ENCODE measurements at places on chromosomes 1 and 21.

DNA sequence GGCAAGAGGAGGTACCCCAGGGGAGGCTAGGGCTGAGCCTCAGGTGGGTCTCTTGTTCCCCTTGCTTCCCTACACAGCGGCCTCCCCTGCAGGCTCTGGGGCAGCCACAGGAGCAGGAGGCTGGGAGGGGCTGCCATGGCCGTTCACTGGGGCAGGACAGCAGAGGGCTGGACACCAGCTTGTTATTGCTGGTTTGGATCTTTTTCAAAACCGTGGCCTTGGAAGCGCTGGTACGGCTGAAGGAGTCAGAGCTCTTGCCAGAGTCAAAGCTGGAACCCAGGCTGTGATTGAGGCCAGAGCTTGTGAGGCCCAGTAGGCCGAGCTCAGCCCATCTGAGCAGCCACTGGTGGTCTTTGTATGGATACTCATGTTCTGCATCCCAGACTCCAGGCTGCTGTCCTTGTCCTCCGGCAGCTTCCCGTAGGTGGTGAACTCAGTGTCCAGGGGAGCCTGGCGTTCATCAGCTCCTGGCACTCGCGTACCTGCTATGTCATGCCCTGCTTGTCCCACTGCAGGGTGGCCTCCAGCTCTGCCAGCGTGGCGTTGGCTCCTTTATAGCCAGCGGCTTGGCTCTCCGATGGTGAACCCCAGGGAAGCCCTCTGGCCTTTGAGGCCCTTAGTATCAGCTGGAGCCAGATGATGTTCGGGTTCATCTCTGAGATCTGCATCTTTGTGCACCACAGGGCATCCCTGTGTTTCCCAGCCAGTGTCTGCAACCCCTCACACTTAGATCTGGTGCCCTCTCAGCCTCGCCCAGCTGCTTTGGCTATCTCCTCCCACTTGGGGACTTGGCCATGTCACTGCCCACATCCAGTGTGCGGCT is 40.3 kb upstream of the THEM4 start:
- no peak for DNase-seq

GRCh38 chr1:17404820-17405219 is 32.8 kb downstream of the PADI6 start:
- no peak for DNase-seq

GRCh38 chr1:178192686-178193085 is 98.8 kb downstream of the RASAL2 start:
- no peak for DNase-seq

GRCh38 chr1:57824535-57824934 is 400.7 kb upstream of the DAB1 start:
- no peak for DNase-seq

GRCh38 chr1:207093944-207094343 is 5.3 kb downstream of the C4BPB start:
- DNase-seq, result no peak

DNA sequence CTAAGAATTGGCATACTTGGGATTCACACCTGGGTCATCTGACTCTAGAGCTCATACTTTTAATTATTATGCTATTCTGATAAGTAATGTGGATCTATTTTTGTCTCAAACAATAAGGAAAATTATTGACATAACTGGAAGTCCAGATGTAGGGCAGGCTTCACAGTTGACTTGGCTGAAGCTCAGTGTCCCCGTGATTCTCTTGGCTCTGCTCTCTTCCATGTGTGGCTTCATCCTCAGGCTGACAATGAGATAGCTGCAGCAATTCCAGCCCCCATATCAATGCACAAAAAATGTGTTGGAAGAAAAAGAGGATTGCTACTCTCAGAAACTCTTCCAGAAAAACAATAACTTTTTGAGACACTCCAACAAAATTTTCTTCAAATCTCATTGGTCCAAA is 23.8 kb downstream of the HSD11B1 start:
- DNase-seq, result no peak

DNA sequence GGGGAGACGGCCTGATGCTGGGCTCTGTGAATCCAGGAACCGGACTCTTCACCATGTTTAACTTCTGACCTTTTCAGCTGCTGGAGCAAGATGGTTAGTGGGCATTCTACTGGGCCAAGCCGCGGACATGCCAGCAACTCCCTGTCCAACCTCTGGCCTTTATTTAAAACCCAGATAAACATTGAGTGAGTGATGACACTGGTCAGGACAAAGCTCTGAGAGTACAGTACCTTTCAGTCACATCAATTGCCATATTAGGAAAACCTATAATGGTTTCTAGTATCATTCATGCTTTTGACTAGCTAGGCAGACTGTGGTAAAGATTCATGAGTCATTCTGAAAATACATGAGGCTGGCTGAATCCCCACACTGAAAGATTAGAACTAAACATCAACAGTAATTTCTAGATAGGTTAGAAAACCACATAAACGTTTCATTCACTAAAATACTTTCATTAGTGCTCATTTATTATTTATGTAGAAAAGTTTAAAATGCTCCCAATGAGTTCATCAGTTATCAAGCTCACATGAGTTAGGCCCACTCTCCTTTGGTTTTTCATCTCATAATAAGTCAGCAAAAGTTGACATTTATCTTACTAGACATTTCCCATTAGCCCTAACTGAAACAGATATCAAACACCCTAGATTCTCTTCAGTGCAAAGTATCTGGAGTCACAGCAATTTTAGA is 7.1 kb upstream of the ACTA1 start:
- DNase-seq, result no peak

GRCh38 chr1:2475571-2475970 is 518 bp upstream of the PLCH2 start:
- peak; percentile 41 for DNase-seq

GRCh38 chr1:207335695-207336363 is 14.4 kb downstream of the CD55 start:
- no peak for DNase-seq

- DNase-seq, result no peak
Observed at GRCh38 chr21:44766818-44767354, 34.7 kb downstream of the UBE2G2 start.

DNA sequence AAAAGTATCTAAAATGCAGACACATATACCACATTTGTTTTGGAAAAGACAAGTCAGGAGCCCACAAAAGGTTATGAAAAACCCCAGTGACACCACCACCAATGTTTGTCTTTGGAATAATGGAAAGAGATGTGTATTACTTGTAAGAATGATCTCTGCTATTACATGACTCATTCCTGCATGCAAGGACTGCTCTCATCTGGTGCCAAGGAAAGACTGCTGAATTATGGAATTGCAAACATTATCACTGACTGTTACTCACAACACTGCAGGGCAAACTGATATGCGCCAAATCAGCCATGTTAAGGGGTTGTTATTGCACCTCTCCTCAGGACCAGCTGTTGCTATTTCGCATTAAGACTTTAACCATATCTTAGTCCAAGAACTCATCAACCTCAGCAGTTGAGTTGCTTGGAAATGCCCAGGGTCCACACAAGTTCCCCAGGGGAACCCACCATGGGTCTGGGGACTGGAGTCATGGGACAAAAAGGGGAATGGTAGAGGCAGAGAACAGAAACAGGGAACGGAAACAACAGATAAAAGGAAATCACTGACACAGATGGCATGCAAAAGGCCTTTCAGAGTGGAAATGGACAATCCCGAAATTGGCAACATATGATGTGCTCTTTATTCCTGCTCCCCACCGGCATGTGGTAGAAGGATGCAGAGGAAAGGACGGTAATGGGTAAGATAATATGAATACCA is 34.4 kb downstream of the CAPZB start:
- no peak for DNase-seq

DNA sequence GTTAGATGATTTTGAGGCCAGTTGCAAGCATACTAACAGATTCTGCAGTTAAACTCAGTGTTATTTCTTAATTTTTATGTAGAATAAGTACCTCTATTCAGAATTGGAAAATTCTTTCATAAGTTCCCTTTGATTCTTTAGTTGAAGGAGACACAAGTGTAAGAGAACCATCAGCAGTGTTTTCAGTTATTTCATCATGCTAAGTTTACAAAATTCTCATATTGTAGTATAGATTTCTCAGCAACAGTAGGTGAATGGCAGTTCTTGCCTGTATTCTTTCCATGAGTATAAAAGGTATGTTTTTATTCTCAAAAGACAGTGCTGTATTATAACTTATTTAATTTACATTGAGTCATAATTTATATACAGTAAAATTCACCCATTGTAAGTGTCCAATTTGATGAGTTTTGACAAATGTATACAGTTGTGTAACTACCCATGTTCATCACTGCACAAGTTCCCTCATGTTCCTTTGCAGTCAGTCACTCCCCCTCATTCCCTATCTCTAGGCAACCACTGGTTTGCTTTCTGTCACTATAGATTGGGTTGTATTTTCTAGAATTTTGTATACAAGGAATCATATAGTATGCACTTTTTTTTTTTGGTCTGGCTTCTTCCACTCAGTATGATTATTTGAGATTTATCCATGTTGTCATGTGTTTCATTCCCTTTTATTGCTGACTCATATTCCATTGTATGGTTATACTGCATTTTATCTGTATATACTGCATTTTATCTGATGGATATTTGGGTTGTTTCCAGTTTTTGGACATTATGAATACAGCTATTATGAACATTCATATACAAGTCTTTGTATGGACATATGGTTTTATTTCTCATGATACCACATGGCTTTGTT is 3.9 kb downstream of the RPS6KC1 start:
- DNase-seq, result no peak

- no peak for DNase-seq
Observed at GRCh38 chr1:7261490-7261889, 476.2 kb downstream of the CAMTA1 start.

DNA sequence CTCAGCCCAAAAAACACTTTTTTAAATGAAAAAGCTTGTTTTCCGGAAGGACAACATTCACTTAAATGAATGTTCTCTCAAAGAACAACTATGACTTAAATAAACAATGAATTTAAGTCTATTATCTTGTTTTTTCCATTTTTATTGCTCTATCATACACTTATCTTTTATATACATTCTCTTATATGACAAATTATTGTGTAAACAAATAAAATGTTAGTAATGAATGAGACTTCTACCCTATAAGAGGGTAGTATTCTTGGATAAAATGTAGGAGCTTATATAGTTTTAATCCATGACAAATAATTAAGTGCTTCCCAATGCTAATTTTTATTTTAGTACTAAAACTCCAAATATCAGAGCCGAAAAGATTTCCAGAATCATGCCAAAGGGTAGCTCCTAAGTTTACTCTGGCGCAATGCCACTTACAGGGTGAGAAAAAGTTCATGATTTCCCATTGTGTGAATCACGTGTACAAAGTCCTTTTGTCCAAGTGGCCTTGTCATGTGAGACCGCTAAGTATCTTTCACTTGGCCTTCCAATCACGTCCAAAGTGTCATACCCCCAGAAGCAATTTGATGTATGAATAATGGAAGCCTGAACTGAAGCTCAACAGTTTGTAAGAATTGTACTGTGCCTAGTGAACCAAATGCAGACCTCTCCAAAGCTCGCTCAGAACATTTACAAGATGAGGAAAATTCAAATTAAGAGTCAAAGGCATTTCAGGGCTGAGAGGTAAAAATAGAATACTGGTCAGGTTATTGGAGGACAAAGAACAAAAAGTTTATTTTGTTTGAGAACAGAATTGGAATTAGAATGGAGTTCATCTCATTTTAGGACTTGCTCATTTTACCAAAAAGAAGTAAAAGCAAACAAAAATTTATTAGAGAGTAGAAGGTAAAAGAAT is 56.6 kb upstream of the C1orf21 start:
- no peak for DNase-seq

- DNase-seq, result no peak
Observed at GRCh38 chr1:154622503-154623039, 14.6 kb upstream of the ADAR start.

GRCh38 chr1:9836632-9836960 is 12.8 kb upstream of the CLSTN1 start:
- DNase-seq, result peak; percentile 23

GRCh38 chr1:161019751-161020495 is 1.0 kb downstream of the F11R start:
- DNase-seq, result no peak

DNA sequence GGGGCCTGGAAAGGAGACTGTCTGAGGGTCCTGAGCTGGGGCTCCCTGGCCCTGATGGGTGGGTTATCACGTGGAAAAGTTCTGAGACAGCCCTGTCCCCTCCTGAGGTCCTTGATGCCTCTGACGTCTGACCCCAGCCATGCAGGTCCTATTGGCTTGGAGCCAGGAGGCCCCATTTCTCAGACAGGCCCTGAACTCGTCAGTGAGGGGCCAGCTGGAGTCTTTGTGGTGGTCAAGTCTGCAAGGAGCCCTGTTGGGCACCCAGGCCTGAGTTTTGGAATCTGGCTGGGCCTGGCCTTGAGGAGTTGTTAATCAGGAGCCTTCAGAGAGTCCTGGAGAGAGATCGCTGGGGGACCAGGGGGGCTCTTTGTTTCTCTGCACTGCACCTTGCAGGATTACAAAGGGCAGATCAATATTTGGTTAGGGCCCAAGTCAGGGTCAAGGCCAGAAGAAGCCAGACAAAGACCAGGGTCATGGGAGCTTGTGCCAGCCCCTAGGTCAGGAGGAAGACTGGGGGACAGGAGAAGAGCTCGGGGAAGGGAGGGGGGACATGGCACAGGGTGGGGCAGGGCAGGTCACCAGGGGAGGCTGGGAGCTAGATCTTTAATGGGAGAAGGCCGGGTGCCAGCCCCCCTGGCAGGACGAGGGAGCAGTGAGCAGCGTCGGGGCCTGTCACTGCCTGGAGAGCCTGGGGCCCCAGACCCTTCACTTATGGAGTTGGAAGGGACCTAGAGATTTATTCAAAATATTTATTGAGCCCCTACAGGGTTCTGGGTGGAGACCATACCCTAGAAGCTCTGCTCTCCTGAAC is 83.2 kb downstream of the PTPRU start:
- DNase-seq, result no peak

DNA sequence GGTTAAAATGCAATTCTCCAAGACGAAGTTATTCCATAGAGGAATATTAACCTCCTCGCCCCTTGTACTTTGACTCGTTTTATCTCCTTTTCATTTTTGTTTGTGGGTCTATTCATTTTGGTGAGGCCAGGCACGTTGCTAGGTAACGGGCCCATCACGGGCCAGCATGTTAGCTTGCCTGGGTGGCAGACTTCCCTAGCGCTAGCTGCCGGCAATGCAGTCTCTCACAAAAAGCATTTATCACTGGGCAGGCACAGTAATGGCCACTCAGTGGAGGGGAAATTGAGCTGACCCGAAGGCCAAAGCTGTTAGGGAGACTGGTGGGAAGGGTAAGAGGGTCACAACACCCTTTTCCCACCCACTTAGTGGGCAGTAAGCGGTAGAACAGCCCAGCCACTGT is 234.4 kb upstream of the FOXD3 start:
- peak; percentile 7 for DNase-seq

GRCh38 chr1:182268669-182269068 is 122.9 kb downstream of the GLUL start:
- DNase-seq, result no peak

DNA sequence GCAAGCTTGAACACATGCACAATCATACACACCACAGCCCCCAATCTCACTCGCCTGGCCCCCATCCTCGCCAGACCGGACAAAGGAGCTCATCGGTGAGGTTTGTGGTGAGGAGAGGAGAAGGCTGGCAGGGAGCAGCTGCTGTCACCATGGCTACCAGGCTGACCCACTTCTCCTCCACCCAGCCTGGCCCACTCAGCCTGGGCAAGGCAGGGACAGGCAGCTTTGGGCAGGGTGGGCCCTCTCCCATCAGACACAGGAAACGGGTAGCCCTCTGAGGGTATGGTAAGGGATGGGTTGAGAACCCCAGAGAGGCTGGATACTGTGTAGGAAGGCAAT is 15.9 kb downstream of the RIMS3 start:
- DNase-seq, result no peak

- DNase-seq, result peak; percentile 58
Observed at GRCh38 chr1:145985502-145986439, 10.6 kb downstream of the TXNIP start.

All from NCI-H82 (cell line).